ENCODE measurements at places on chromosomes 7 and 10.
A peak's percentile ranks its signal among the peaks of the same experiment; 100 is the strongest.

DNA sequence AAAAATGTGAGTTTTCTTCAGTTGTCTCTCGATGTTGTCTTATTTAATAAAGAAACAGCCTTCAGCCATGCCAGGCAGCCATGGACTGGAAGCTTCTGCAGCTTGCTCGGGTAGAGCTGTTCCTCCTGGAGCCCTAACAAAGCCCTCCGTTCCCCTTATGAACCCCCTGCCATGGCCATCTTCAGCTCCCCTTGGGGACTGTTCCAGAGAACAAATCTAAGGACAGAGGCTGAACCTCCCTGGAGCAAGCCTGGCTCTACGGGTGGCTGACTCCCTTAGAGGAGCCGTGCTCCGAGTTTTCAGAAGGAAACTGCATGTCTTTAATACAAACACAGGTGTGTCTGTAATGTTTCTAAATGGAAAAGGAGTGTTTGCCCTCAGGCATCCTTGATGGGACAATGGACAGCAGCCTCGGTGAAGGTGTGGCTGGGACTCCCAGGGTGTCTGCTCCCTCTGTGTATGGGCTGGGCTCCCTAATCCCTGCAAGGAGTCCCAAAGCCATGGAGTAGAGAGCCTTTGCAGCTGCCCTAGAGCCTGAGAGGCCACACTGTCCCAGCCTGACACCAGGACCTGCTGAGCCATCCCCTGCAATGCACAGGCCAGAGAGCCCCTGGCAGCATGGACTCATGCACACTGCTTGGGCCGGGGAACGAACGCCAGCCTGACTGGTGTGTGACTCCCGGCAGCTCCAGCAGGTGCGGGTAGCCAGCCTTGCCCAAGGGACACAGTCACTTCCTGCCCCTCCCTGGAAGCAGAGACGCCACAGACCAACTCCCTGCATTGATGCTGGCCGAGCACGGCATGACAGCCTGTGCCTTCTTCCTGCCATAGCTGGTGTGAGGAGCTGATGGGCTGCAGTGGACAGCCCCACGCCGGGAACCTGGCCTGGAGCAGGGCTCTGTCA, 381.8 kb downstream of the TCERG1L start:
- no peak for DNase-seq

DNA sequence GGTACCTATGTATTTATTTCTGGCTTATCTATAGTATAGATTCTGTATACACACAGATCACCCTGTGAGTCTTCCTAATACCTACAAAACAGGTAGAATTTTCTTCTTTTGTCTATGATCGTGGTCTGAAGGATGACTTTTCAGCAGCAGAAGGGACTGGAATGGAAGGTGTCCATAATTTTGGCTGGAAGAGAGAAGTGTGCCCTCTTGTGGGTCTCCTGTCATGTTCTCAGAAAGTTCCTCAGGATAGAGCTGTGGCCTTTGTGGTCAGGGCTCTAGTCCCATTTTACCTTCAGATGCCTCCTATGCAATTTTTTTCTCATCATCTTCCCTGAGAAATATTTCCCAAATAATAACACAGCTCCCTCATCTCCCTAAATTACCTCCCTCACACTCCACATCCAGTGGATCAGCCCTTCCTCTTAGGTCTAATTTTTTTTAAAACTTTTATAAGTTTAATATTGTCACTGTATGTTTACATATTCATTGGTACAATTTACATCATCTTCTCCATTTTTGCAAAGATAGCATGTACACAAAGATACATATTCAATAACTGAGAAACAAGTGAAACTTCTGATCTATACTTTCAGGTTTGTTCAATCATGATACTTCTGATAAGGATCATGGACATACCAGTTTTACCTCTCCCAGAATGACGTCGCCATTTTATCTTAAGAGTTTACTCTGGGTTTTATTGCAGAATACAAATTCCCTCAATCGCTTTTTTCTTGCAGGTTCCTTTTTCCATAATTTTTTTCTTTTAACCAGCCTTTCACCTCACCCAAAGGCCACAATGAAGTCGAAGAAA, 112.7 kb downstream of the REEP3 start:
- no peak for DNase-seq

GRCh38 chr10:118521415-118522117, 73.9 kb downstream of the PRLHR start:
- no peak for DNase-seq

- no peak for DNase-seq
These were observed 154.8 kb upstream of the COBL start for GRCh38 chr7:51471210-51471980.

GRCh38 chr7:11835260-11835659, 3.3 kb upstream of the THSD7A start:
- DNase-seq = no peak

DNA sequence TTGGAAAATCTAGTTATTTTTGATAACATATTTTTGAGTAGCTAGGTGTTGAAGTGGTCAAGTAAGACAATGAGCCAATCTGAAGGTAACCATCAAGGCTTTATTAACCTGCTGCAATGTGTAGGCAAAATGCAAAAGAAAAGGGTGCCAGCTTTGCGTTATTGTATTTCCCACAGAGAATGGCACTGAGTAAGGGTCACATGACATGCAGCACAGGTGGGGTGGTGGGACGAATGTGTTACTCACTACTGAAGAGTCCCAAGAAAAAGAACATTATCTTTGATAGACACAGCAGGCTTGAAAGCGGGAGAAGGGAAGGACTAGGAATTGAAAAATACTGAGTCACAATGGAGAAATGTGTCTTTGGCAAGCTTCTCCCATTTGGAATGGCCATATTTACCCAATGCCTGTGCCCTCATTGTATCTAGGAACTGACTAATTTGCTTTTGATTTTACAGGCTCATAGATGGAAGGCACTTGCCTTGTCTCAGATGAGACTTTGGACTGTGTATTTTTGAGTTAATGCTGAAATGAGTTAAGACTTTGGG, 898.6 kb upstream of the POT1 start:
- DNase-seq = no peak

- DNase-seq = no peak
These were observed 597.8 kb upstream of the MBL2 start for GRCh38 chr10:53370347-53370746.

DNA sequence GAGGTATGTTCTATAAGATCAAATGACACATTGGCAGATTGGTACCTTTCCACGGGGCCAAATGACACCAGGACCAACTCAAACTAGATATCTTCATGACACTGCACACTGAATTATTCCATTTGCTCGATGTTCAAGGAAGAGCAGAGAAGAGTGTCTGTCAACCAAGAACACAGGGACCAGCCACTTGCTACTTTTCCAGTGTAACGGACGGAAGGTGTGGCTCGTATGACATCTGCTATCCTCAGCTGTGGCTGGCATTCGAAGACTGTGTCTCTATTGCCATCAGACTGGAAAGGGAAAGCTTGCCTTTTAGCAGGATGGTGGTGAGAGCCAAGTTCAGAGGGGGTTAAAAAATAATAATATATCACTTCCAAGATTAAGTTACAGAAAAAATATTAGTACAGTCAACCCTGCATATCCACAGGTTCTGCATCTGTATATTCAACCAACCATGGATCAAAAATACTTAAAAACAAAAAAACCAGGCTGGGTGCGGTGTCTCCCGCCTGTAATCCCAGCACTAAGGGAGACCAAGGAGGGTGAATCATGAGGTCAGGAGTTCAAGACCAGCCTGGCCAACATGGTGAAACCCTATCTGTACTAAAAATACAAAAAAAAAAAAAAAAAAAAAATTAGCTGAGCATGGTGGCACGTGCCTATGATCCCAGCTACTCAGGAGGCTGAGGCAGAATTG, 237.1 kb downstream of the PRPF18 start:
- DNase-seq = no peak

GRCh38 chr10:101397140-101397539, 43.2 kb downstream of the BTRC start:
- DNase-seq = peak; percentile 8

DNA sequence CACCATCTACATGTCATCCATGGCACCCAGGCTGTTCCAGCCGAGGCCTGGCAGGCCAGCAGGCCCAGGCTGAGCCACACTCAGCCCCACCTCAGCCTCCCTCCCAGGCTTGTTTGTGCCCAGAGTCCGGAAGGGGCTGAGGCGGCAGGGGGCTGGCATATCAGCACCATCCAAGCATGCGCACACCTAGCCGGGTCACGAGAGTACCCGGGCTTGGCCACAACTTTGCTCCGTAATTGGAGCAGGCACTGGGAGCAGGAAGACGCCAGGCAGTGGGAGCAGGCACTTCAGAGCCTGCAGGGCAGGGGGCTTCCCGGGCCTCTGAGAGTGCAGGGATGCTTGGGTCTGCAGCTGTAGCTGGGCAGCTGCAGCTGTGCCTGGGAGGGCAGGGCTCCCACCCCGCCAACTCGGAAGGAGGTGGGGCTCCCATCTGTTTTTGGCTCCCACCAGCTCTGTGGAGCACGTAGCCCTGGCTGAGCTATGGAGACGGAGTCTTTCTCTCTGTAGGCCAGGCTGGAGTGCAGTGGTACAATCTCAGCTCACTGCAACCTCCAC, 15.2 kb upstream of the TSPAN15 start:
- no peak for DNase-seq

DNA sequence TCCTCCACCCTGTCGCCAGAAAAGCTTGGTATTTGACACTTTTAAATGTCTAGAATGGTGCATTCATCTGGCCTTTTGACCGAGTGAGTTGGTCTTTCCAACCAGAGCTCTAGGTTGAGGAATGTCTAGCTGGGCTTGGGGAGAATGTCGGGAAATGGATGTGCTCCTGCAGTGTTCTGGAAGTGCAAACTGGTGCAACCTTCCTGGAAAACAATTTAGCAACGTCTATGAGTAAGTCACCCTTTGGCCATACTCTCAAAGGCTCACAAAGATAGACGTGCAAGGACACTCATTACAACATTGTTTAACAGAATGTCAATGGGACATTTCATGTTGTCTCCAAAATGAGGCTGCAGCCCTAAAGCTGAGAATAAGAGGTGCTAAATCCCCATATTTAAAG, 12.2 kb upstream of the NMT2 start:
- DNase-seq = no peak

DNA sequence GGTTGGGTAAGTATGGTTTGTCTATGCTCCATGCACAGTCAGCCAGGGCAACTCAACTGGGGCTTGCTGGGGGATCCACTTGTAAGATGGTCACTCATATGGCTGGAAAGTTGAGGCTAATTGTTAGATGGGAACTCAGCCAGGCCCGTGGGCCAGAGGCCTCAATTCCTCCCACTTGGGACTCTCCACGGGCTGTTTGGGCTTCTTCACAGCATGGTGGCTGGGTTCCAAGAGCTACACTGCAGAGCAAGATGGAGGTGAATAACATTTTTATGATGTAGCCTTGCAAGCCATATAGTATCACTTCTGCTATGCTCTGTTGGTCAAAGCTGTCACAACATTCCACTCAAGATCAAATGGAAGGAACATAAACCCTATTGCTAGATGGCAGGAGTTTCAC, 39.2 kb downstream of the ELMO1 start:
- DNase-seq = no peak

GRCh38 chr7:47211519-47211973, 370.4 kb downstream of the TNS3 start:
- no peak for DNase-seq

DNA sequence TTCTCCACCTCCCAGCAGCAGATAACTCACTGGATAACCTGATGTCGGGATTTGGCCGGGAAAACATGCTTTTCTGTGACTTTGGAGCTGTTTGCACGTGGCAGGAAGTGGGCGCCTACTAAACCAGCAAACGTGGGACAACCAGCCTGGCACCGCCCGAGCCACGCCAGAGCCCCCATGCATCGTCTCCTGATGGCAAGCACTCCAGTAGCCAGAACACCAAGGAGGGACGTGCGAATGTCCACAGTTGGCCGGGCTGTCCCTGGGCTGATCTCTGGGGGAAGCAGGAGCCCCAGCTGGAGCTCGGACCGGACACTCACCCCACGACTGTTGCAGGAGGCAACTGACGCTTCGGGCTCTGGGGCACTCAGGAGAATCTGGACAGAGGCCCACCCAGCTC, 7.1 kb downstream of the ADGRA1 start:
- DNase-seq = no peak

GRCh38 chr10:80165173-80165572, 32.6 kb downstream of the PLAC9 start:
- no peak for DNase-seq

DNA sequence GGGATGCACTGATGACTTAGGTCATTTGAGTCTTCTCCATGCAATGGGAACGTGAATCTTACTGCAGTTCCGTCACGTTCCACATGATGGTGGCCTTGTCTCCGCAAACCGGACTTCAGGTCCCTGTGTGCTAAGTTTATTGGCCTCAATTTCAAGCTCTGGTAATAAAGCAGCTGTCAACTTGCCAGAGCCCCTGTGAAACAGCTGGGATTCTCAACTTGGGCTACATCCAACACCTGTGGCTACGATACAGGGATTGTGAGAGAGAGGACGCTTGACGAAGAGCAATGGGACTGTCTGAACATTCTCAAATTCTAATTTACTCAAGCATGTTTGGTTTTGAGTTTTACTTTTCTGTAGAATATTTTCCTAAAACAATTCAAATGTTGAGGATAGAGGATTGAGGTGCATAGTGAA, 174.2 kb downstream of the PTN start:
- DNase-seq = no peak

GRCh38 chr10:64726466-64726865, 1205.3 kb downstream of the REEP3 start:
- DNase-seq = no peak

GRCh38 chr7:86999750-87000149, 59.7 kb downstream of the ELAPOR2 start:
- no peak for DNase-seq

DNA sequence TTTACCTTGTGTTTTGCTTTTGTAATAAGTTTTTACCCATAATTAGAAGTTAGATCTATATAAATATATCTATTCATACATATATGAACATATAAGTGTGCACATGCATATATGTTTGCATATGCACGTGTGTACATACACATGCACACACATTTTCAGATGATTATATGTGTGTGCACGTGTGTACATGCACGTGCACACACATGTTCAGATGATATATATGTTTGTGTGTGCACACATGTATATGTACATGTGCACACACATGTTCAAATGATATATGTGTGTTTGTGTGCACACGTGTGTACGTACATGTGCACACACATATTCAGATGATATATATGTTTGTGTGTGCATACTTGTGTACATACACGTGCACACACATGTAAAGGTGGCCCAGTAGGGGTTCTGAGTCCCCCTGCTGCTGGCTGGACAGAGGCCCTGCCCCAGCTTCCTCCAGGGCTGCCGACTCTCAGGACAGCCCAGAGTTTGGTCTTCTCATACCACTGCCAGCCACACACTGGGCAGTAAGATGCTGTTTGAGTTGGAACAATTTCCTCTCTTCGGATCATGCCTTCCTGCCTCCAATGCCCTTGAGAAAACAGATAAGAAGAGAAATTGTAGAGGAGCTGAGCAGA, 252.3 kb upstream of the PPP2R2D start:
- DNase-seq = no peak

- no peak for DNase-seq
These were observed 10.3 kb upstream of the OGDH start for GRCh38 chr7:44595934-44596635.

All from activated T-cell treated with anti-CD3 and anti-CD28 coated beads for 24 hours (primary cell).